ENCODE measurements at places on chromosomes 5 and 9.

DNA sequence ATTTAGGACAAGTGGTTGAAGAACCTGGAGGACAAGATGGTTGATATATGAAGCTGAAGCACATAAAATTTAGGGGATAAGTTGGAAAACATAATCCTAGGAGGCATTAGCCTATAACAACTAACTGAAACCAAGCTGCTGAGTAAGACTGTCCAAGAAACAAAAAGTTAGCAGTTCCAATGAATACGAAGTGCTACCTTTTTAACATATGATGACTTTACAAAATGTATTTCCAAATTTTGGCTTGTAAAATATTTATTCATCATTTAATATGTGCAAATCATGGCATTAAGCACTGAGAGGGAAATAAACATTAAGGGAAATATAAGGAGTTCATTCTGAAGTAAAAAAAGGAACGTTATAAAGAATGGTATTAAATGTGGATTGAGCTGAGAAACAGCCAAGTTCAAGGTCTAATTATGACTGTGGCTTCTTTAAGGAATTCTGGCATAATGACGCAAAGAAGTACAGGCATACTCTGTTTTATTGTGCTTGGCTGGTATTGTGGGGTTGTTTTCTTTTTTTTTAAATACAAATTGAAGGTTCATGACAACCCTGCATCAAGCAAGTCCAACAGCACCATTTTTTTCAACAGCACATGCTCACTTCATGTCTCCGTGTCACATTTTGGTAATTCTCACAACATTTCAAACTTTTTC is 7.7 kb downstream of the RAPGEF6 start:
- H3K36me3 ChIP-seq = no peaks in the 10 kb centered on the region
- DNase-seq = no peak
- no peaks in the 10 kb centered on the region for H3K4me1 ChIP-seq
- no peaks in the 10 kb centered on the region for H3K27me3 ChIP-seq
- H3K27ac ChIP-seq = no peak overlapping the region

DNA sequence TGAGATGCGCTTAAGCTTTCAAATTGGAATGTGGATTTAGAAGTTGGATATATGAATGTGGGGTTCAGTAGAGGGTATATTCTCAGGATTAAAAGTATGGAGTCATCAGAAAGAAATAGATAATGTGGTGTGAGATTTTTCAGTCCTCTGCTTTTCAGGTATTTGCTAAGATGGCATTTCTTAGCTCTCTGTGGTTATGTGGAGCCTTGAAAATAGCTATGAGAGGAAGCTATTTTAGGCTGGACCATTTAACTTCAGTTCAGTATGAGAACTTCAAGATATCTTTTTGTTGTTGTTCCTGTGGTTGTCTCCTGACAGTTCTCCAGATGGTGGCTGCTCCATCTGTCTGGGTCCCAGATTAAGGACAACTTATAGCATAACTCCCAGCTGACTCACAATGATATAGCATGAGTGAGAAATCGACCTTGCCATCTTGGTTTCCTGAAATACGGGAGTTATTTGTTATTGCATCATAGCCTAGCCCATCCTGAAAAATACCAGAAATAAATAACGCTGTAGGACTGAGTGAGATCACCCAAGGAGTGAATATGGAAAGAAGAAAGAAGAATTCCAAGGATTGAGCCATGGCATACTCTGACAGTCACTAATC is 461.5 kb downstream of the ANXA1 start:
- DNase-seq = no peak
- H3K4me1 ChIP-seq = peaks cover 1% of the 10 kb centered on the region
- no peaks in the 10 kb centered on the region for H3K27me3 ChIP-seq
- H3K27ac ChIP-seq = no peak overlapping the region

GRCh38 chr9:136634904-136635303 is 27.8 kb upstream of the EGFL7 start:
- no peaks in the 10 kb centered on the region for H3K36me3 ChIP-seq
- no peaks in the 10 kb centered on the region for H3K27me3 ChIP-seq

GRCh38 chr5:110903966-110904365 is 165.2 kb downstream of the SLC25A46 start:
- H3K36me3 ChIP-seq = no peaks in the 10 kb centered on the region
- H3K4me3 ChIP-seq = no peak overlapping the region
- H3K27ac ChIP-seq = no peak overlapping the region

DNA sequence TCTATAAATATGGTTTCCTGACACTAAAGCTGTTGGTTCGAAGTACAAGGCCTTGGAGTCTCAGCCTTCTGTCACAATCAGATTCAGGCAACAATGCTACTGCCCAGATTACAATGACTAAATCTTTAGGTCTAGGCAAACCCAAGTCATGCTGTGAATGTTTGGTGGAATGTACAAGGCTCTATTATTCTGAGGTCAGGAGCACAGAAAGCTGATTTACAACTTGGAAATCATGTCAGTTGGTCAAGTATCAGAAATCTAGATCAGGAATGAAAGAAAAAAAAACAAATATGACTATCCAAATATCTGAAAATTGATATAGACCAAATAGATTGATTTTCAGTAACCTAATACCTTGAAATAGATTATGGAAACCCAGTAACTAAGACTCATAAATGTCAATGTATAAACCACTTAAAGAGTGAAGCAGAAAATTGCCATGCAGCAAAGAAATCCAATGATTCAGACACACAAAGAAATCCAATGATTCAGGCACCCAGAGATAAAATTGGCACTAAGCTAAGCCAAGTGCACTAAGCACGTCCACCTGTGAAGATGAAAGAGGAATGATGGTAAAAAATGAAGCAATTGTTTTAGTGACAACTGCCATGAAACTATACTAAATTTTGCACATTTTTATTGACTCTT is 588.0 kb upstream of the TUSC1 start:
- no peaks in the 10 kb centered on the region for H3K27me3 ChIP-seq
- DNase-seq = no peak
- no peak overlapping the region for H3K27ac ChIP-seq
- H3K36me3 ChIP-seq = no peaks in the 10 kb centered on the region

- peak overlapping the region; percentile 78 for H3K4me3 ChIP-seq
- DNase-seq = no peak
- no peaks in the 10 kb centered on the region for H3K4me1 ChIP-seq
- H3K36me3 ChIP-seq = no peaks in the 10 kb centered on the region
- no peaks in the 10 kb centered on the region for H3K27me3 ChIP-seq
Observed at GRCh38 chr5:134845335-134845851, 375 bp upstream of the C5orf24 start.

- no peak for DNase-seq
- no peak overlapping the region for H3K27ac ChIP-seq
- H3K4me3 ChIP-seq = no peak overlapping the region
- H3K27me3 ChIP-seq = no peaks in the 10 kb centered on the region
- peaks cover 1% of the 10 kb centered on the region for H3K4me1 ChIP-seq
Observed at GRCh38 chr5:141954194-141954593, 3.8 kb downstream of the PCDH12 start.

DNA sequence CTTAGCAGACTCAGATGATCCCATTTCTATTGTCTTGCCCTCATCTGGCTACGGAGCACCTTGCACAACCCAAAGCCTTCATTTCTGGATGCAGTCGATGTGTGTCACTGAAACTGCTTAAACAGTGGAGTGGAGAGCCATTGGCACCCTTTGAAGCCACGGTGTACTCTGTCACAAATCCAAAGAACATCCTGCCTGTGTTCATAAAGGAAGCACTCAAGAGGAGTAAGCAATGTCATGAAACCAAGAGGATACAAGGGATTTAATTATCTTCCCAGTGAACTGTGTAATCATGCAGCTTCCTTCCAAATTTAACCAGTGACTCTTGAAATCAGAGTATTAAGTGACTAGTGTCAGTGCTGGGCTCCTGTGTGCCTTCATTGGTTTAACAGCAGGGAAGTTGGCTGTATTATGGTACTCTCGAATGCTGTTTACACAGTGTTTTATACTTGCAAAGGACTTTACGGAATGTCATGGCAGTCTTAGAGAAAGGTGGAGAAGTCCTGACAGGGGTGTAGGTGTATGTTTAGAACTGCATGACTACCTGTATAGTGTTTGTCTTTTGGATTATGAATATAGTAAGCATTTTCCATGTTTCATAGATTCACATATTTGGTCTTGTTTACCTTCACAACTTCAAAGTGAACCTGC is 41.9 kb downstream of the CD180 start:
- no peak overlapping the region for H3K4me3 ChIP-seq
- no peak for DNase-seq
- H3K4me1 ChIP-seq = no peaks in the 10 kb centered on the region
- no peak overlapping the region for H3K27ac ChIP-seq
- no peaks in the 10 kb centered on the region for H3K36me3 ChIP-seq

DNA sequence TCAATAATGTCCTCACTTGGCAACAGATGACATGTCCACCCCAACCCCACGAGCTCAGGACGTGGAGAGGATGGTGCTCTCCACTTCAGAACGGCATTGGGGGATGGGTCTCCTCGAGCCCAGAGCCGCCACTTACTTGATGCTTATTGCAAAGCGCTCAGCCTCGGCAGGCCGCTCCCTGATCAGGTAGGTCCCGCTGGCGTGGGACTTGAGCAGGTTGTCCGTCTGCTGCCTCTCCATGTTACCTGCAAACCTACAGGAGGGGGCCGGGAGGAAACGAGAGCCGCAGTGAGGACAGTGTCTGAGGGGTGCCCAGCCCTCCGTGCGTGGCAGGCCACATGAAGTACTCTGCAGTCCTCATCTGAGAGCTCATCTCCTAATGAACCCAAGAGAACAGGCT is 36.6 kb upstream of the SARDH start:
- H3K27ac ChIP-seq = no peak overlapping the region
- no peaks in the 10 kb centered on the region for H3K27me3 ChIP-seq
- H3K4me1 ChIP-seq = no peaks in the 10 kb centered on the region
- H3K36me3 ChIP-seq = 0 out of 2 replicates have a peak, but pooled peaks cover 5% of the 10 kb centered on the region
- no peak for DNase-seq

DNA sequence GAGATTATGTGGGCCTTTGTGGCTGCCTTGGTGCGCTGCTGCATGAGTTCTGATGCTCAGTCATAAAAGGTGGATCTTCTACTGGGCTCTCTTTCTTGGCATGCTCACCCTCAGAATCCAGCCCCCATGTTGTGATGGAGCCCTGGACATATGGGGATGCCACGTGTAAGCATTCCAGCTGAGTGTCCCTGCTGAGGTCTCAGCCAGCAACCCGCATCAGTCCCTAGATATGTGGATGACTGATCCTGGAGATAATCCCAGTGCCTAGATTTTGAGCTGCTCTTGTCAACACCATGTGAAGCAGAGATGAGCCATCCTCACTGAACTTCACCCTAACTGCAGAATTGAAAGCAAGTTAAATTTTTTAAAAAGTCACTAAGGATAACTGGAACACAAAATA is 390.1 kb downstream of the DMRT2 start:
- no peak overlapping the region for H3K27ac ChIP-seq
- no peaks in the 10 kb centered on the region for H3K36me3 ChIP-seq
- no peak for DNase-seq
- H3K27me3 ChIP-seq = no peaks in the 10 kb centered on the region

GRCh38 chr5:78717674-78718584 is 69.4 kb upstream of the LHFPL2 start:
- H3K36me3 ChIP-seq = no peaks in the 10 kb centered on the region
- no peak overlapping the region for H3K27ac ChIP-seq
- no peak overlapping the region for H3K4me3 ChIP-seq
- no peak for DNase-seq
- H3K4me1 ChIP-seq = peaks cover 6% of the 10 kb centered on the region
- H3K27me3 ChIP-seq = no peaks in the 10 kb centered on the region

DNA sequence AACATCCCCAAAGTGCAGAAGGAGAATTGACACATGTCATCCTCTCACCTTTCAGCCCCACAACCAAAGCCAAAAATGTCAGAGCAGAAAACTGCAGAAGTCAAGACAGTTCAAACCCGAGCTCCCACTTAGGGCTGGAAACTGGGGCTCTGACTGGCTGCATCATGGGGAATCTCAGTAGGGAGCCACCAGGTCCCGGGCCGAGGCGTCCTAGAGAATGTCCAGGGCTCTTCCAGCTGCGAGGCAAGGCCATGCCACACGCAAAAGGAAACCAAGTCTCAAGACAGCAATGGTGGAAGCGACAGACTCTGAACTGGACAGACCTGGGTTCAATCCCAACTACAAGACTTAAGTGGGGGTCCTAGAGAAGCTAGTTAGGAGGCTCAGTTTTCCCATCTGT is 13.8 kb downstream of the SH3PXD2B start:
- no peak for DNase-seq
- H3K4me1 ChIP-seq = peaks cover 3% of the 10 kb centered on the region
- peaks cover 3% of the 10 kb centered on the region for H3K36me3 ChIP-seq
- no peak overlapping the region for H3K4me3 ChIP-seq
- H3K27me3 ChIP-seq = no peaks in the 10 kb centered on the region

GRCh38 chr9:131361202-131361833 is 32.6 kb upstream of the PRRC2B start:
- no peaks in the 10 kb centered on the region for H3K36me3 ChIP-seq
- H3K27ac ChIP-seq = no peak overlapping the region
- no peak for DNase-seq
- H3K4me3 ChIP-seq = no peak overlapping the region

DNA sequence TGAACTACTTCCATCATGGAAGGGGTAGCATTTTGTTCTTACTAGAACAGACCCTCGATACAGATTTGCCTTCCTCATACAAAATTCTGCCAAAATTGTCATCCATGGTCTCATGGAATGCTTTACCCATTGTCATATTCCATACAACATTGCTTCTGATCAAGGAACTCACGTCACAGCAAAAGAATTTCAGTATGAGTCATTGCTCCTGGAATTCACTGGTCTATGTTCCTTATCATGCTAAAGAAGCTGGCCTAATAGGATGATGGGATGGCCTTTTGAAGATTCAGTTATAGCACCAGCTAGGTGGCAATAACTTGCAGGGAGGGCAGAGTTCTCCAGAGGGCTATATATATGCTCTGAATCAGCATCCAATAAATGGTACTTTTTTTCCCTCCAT is 18.2 kb upstream of the FNIP1 start:
- DNase-seq = peak; percentile 9
- H3K27me3 ChIP-seq = no peaks in the 10 kb centered on the region
- H3K4me3 ChIP-seq = no peak overlapping the region
- peaks cover 1% of the 10 kb centered on the region for H3K4me1 ChIP-seq
- H3K27ac ChIP-seq = no peak overlapping the region

DNA sequence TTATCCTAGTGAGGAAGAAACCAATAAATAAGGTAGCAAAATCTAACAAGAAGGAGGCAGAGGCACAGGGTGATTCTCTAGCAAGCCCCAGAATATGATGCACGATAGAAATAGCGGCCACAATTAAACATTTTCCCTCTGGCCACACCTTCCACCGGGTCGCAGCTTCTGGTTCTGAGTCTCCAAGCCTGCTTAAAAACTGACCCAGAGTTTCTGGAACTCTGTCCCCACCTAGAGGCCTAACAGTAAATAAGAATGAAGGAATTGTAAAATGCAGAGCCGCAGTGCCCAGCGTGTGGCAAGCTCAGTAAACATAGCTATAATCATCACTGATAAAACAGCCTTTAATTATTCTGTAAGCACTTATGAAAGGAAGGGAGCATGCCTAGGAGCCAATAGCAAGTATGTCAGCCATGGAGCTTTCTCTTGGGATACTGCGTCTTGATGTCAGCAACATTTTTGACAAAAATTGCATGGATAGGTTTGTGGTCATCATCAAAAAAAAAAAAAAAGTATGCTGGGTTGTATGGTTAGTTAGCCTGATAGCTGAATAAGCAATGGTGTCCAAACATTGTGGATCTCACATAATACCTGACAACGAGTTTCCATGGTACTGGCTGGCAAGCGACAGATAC is 465.5 kb downstream of the DNAH5 start:
- no peaks in the 10 kb centered on the region for H3K27me3 ChIP-seq
- H3K36me3 ChIP-seq = no peaks in the 10 kb centered on the region
- 0 out of 2 replicates have a peak, but pooled peaks cover 2% of the 10 kb centered on the region for H3K4me1 ChIP-seq
- H3K27ac ChIP-seq = no peak overlapping the region
- DNase-seq = peak; percentile 45
- no peak overlapping the region for H3K4me3 ChIP-seq
